ENCODE measurements at places on chromosomes 16 and 17. TPM values are rescaled to one million over a fixed set of nuclear protein-coding genes. Genes with fewer than 3 reads are reported as not detected.

The KAT2A gene
- total RNA-seq, result 14.6 TPM

The NTN1 gene
- total RNA-seq, result 11.4 TPM

The SERPINF2 gene
- 1,053 TPM for total RNA-seq

The OTOA gene
- not detected for total RNA-seq
